Amniotic epithelial cell (primary cell): ENCODE measurements at places on chromosomes 2 and 18.

DNA sequence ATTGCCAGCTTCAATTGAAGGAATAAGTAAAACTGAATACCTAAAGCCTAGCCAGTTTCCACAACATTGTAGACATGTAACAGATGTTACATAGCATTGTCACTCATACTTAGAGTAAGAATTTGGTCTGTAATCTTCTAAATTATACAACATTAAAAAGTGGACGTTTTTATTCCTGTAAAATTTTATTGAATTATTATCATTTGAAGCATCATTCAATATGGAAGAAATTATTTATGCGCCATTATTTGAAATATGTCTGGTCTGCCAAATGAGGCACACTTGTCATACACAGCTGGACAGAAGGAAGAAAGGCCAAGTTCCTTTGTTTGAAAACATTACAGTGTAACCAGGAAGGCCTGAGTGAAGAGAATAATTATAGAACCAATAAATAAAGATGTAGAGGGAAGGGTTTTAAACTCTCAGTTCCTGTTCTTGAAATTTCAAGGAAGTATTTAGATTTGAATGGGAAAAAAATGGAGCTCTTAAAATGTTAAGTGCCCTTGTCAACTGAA, 575.5 kb downstream of the LRRTM4 start:
- no peak for DNase-seq

DNA sequence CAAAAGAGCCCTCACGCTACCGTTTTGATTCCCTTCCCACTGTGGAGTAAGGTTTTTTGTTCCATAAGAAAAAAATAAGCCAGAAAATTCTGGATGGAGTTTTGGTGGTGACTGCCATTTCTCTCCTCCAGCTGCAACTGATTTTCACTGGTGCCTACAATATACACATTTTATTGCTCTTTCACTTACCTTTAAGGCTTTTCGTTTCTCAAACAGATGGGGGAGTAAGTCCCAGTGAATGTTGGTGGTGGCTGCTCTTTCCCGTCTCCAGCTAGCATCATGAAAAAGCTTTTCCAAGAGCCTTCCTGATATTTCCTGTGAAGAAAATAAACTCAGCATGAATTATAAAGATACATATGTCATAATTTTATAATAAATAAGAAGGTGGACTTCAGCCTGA, 932.5 kb upstream of the PIK3C3 start:
- no peak for DNase-seq

DNA sequence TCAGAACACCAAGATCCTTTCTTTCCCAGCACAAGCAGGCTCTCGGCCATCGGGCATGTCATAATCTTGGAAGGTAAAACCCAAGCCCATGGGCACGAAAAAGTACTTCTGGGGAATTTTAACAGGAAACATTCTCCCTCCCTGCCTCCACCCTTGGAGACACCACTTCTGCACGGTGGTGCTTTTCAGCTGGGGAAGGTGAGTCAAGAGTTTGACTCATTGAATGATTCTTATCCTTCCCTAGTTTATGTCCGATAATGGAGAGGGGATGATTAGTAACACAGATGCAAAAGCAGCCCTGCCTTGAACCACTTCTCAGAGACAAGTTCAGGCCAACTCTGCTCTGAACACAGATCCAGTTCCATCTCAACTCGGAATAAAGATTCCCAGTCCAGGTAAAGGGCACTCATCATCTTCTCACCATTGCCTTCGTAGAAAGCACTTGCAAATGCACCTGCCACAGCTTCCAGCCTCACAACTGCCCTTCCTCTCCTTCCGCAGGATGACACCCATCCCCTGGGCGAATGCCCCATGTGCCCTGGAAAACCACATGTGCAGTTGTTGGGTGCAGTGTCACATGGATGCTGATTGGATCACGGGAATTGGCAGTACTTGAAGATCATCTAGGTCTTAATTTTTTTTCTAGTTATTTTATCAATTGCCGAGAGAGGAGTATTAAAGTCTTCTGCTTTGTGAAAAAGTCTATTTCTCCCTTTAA, 136.2 kb downstream of the PXDN start:
- DNase-seq: peak; percentile 17

DNA sequence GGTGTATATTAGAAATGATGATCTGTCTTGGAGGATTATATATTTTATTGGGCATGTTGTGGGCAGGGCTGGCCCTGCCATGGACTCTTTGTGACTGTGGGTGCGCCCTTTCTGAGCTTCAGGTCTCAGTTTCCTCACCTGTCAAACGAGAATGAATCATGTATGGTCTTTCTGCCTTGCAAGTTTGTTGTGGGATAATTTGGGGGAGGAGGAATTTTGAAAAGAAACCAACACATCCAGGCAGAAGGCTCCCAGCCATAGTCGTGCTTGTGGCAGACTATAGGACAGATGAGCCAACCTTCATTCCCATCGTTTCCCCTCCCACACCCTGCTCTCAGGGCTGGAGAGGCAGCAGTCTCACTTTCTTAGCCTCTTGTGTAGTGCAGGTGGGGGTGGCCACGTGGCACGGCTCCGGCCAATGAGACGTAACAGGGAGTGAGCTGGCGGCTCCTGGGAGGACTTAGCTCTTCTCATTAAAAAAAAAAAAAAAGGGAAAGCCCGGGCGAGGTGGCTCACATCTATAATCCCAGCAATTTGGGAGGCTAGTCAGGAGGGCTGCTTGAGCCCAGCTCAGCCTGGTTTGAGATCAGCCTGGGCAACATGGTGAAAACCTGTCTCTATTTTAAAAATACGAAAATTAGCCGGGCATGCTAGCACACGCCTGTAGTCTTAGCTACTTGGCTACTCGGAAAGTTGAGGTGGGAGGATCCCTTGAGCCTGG, 63.1 kb downstream of the RHOB start:
- DNase-seq: peak; percentile 74

- no peak for DNase-seq
These were observed 24.8 kb downstream of the SH3BP4 start for GRCh38 chr2:234976479-234977227.

GRCh38 chr18:69031571-69031970, 233.7 kb downstream of the CCDC102B start:
- DNase-seq: no peak

DNA sequence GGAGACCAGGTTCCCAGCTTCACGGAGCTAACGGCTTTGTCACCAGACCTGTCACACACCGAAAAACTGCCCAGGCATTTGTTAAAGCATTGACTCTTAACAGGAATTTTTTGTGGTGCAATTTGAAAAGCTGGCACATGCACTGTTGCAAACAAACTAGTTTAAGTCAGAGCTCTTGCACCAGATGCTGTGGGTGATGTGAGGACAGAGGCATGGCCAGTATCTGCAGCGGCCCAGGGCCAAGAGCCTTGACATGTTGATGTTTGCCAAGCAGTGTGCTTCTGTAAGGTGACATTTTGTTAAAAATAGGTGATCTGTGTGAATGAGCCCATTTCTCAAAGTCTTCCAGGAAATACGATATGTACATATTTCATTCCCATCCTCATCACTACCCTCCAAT, 142.5 kb downstream of the MTCL1 start:
- peak; percentile 48 for DNase-seq

DNA sequence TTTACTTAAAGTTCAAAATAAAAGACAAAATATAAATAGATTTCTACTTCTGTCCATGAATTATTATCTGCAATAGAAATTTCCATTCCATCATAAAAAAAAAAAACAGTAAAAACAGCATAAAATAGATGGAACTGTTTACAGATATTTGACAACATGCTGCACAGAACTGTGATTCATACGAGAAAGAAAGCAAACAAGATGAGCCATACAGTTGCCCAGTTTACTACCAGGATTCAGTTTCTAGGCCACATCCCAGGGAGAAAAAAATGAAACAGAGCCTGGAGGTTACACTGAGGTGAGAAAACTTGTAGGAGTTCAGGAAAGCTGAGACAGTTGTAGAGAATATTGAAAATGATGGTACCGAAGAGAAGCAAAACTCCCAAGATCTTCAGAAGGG, 1426.9 kb upstream of the ACVR2A start:
- peak; percentile 18 for DNase-seq

DNA sequence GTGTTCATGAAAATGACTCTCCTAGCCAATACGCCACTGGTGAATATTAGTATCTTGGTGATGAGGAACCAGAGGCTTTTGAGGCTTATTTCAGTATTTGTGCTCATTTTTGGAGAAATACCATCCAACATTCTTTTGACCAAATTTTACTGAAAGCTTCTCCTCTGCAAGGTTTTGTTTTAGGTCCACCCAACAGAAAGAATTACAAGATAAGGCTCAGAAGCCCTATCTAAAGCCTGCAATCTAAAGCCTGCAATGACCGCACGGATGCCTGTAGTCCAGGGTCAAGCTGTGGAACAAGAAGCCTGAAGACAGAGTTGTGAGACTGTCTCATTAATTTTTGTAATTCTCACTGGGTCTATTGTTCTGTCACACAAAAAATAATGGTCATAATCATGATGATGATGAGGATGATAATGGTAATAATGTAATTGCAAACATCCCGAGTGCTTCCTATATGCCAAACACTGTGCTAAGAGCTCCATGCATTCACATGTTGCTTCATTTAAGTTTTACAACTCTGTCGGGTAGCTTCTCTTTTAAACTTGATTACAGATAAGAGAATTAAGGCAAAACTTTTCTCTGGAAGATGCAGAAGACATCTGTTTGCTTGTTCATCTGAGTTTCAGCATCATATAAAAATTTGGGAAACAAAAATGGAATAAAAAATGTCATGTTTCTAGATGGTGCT, 33.2 kb upstream of the NCOA1 start:
- no peak for DNase-seq

DNA sequence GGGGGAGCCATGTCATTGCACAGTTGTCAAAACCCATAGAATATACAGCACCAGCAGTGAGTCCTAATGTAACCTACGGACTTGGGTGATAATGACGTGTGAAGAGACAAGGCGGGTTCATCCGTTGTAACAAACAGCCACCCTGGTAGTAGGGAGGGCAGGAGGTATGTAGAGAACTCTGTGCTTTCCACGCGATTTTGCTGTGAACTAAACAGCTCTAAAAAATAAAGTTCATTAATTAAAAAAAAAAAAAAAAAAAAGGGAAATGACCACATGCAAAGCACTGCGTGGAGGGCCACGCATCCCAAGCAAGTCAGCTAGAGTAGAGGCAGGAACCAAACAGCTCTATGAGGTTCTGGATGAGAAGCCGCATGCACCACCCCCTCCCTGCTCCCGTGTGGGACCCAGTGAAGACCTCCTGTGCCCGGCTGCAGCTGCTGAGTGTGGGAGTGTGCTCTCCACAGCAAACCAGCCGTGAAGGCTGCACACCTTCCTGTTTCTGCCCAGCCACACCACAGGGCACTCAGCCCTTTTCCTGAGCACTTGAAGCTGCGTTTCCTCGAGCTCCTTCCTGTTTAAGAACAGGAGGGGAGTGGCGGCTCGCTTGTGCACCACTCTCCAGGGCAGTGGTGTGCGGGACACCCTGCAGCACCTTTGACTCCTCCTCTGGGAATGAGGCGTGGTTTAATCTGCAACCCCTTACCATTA, 65.6 kb downstream of the ODC1 start:
- no peak for DNase-seq

- DNase-seq: no peak
These were observed 58.9 kb downstream of the NDUFA10 start for GRCh38 chr2:239966029-239966852.

- DNase-seq: no peak
These were observed 181.9 kb upstream of the NRXN1 start for GRCh38 chr2:51213826-51214225.

DNA sequence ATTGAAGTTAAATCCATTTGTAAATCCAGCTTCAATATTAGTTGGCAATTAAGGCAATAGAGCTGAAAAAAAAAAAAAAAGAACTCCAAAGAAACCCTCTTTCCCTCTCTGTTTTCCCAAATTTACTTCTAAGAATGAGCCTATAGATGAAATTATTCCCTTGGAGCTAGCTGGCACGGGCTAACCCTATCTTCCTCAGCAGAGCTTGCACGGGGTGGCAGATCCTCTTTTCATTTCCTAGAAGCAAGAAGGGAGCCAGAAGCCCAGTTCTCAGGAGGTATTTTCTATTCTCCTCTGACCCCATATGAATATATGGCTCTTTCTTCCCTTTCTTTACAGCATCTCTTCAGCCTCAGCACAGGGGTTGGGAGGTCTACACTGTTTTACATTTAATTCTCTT, 426.0 kb downstream of the TGIF1 start:
- DNase-seq: no peak

DNA sequence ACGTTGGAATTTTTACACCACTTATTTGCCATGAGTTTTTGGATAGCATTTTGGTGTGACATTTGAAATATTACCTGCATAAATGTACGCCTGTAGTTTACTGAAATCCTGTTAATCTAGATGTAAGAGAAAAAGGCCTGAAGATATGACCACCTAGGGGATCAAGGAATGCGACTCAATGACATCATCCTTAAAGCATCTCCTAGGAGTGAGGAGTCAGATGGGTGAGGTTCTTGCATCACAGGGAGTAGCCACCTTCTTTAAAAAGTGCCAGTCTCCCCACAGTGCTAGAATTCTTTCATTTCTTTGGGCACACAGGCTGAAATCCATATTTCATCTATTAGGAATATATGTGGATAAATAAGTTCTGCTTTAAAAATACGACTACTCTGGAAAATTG, 34.5 kb downstream of the ADCYAP1 start:
- DNase-seq: no peak

GRCh38 chr2:172674034-172674967, 61.3 kb upstream of the RAPGEF4 start:
- DNase-seq: no peak

DNA sequence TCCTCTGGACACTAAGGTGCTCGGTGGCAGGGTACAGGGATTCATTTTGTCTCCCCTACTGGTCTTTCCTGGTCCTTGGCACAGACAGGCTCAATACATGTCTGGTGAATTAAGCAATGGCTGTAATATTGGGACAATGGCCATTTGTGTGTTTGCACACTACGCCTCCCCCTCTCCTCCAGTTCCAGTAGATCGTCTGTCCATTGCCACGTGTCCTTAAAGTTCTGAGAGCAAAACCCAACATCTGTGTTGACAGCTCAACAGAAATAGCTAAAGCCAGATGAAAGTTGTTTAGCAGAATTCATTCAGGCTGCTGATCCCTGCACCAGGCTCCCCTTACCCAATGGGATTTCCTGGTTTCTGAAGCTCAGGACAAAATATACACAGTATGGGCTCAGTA, 9.0 kb upstream of the FABP1 start:
- DNase-seq: no peak

- no peak for DNase-seq
These were observed 1.5 kb downstream of the RPRM start for GRCh38 chr2:153476816-153477635.

DNA sequence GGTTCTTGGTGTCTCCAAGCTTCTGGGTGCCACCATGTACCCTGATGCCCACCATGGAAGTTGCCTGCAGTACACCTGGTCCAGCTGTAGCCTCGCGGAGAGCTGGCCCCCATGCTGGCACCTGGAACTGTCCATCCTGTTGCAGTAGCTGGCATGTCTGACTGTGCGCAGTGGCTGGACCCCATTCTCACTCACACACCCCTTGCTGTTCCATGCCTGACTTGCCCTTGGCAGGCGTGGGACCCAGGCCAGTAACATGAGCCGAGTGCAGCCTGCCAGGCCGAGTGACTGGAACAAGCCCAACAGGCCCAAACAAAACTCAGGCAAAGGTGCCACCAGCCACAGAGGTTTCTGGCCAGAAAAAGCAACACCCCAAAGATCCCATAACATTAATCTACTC, 73.8 kb downstream of the NEURL3 start:
- no peak for DNase-seq

- no peak for DNase-seq
These were observed 158.8 kb upstream of the HDAC4 start for GRCh38 chr2:239559417-239560261.
